Occipital lobe (tissue), 3 donors: ENCODE measurements at places on chromosomes 1 and 21. TPM values are rescaled to one million over a fixed set of nuclear protein-coding genes. Genes with fewer than 3 reads are reported as not detected.

NBPF6 gene
- total RNA-seq = not detected

RPL22 gene
- 371 TPM for total RNA-seq

NRDC gene
- total RNA-seq = 76.0 TPM

RGS2 gene
- total RNA-seq = 23.2 TPM

LMX1A gene
- not detected for total RNA-seq

FALEC gene
- total RNA-seq = 1.1 TPM

BRINP3 gene
- total RNA-seq = 28.9 TPM

USP24 gene
- 93.9 TPM for total RNA-seq

CFHR1 gene
- 0.94 TPM for total RNA-seq

RXRG gene
- total RNA-seq = 0.31 TPM

LRRC8C gene
- total RNA-seq = 8.4 TPM

WDTC1 gene
- total RNA-seq = 20.9 TPM

TCHHL1 gene
- total RNA-seq = not detected

NTNG1 gene
- 18.6 TPM for total RNA-seq

CDA gene
- not detected for total RNA-seq

CD1B gene
- not detected for total RNA-seq

CYP4A11 gene
- total RNA-seq = not detected

TMEM200B gene
- 0.94 TPM for total RNA-seq

LYSMD1 gene
- total RNA-seq = 16.4 TPM

CYP2J2 gene
- total RNA-seq = 0.47 TPM

AVPR1B gene
- total RNA-seq = not detected

FCER1A gene
- 0.47 TPM for total RNA-seq

AADACL3 gene
- not detected for total RNA-seq

KCNN3 gene
- total RNA-seq = 3.6 TPM

FCRLA gene
- not detected for total RNA-seq

KIRREL1 gene
- 20.6 TPM for total RNA-seq

HES3 gene
- not detected for total RNA-seq
